ENCODE measurements at places on chromosomes 11 and 22. TPM values are rescaled to one million over a fixed set of nuclear protein-coding genes. Genes with fewer than 3 reads are reported as not detected.

Gene PLA2G3
- 0.22 TPM for total RNA-seq

GRCh38 chr22:38623351-38623750 lies 32.8 kb downstream of the FAM227A start:
- DNase-seq = no peak

GRCh38 chr22:19455585-19456370 lies 8.3 kb upstream of the C22orf39 start:
- DNase-seq = no peak

- DNase-seq = no peak
Measured at GRCh38 chr11:113134626-113135025, 173.4 kb downstream of the NCAM1 start.

Gene C22orf31
- total RNA-seq = not detected
